ENCODE measurements at places on chromosomes 5 and 9.

GRCh38 chr5:28216939-28217360 lies 1178.6 kb upstream of the CDH9 start:
- no peak for DNase-seq

- DNase-seq: no peak
These were observed 89.2 kb downstream of the HMCN2 start for GRCh38 chr9:130354806-130355205.

DNA sequence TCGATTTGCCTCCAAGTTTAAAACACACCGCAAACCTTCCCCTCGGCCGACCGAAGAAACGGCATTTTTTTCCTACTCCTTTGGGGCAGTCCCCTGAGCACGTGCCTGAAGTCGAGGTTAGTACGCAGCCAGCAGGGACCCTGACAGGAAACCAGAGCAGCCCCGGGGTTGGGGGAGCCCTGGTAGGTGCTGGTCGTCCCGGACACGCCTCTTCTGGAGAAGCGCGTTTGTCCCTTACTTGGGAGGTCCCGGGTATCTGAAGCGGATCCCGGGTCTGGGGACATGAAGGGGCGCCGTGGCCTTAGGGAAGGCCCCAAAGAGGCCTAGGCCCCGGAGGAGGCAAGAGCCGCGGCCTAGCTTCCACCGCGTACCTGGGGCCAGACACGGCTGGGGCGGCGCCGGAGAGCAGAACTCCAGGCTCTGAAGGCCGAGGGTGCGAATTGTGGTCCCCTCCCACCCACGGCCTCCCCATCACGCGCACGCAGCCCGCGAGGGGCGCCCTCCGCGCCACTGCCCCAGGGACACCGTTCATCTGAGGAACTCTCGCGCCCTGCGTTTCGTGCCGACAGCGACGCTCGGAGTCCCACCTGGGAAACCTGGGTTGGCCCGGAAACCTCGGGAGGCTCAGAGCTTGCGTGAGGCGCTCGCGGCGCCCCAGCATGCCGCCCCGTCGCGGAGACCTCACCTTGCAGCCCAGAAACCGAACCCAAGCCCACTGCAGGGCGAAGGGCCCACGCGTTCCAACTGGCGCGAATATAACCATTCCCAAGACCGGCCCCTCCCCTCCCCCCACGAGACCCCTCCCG lies 10.4 kb downstream of the OTP start:
- no peak for DNase-seq

GRCh38 chr5:172626031-172626581 lies 15.0 kb upstream of the NEURL1B start:
- DNase-seq: no peak

DNA sequence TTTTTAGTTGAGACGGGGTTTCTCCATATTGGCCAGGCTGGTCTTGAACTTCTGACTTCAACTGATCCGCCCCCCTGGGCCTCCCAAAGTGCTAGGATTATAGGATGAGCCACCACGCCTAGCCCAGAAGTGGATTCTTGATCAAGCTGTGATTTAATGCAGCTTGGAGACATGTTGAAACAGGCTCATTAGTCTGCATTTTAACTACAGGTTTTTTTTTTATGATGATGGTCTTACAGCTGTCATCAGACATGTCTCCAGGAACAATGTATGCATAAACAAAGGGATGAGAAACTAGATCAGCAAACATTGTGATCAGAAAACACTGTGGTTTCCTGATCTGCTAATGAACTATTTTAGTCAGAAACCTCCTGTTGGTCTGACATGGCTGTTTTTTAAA lies 30.0 kb upstream of the PLPP1 start:
- DNase-seq: no peak

- DNase-seq: no peak
These were observed 5.9 kb downstream of the NCS1 start for GRCh38 chr9:130177898-130178805.

DNA sequence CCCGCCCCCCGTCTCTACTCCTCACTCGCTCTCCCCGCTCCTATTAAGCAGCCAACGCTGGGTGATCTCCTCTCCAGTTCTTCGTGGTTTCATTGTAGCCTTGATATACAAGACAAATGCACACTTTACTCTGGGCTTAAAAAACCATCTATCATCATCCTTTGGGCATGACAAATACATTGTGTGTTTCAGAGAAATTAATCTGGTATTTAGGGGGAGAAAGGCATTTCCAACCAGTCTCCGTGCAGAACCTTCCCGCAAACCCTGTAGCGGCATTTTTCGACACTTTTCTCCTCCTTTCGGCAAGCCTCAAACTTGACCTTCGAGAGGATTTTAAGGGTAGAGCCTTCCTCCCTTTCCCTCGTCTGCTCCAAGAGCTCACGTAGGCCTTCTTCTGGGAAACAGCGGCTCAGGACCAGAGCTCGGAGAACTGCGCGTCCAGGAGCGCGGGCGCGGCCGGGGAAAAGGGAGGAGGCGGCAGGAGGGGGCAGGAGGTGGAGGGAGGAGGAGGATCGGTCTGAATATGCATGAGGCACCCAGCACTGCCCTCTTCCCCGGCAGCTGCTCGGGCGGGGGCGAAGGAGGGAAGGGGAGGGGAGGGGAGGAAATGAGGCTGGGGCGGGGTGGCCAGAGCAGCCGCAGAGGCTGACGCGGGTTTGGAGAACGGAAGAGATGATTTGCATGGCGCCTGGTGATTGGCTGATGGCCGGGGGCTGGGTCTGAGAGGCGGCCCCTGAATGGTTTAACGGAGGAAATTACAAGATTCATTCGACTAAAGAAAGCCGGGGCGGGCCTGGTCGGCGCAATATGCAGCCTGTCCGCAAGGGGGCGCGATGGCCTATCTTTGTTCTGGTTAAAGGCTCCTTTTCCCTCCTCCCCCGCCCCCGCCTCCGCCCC lies 127.5 kb downstream of the TMEM161B start:
- DNase-seq: peak; percentile 77

- no peak for DNase-seq
These were observed 70.5 kb downstream of the IRX2 start for GRCh38 chr5:2680979-2681378.

- DNase-seq: no peak
These were observed 73.8 kb downstream of the MAPKAP1 start for GRCh38 chr9:125633116-125633745.

Measured in stimulated activated CD4-positive, alpha-beta T cell treated with anti-CD3 and anti-CD28 coated beads, TNF-alpha, amount 100 ng/mL, for 24 hours (primary cell).